ENCODE measurements at places on chromosomes 11 and 22.

- no peak for DNase-seq
Observed at GRCh38 chr11:62552485-62553079, 6.0 kb upstream of the AHNAK start.

DNA sequence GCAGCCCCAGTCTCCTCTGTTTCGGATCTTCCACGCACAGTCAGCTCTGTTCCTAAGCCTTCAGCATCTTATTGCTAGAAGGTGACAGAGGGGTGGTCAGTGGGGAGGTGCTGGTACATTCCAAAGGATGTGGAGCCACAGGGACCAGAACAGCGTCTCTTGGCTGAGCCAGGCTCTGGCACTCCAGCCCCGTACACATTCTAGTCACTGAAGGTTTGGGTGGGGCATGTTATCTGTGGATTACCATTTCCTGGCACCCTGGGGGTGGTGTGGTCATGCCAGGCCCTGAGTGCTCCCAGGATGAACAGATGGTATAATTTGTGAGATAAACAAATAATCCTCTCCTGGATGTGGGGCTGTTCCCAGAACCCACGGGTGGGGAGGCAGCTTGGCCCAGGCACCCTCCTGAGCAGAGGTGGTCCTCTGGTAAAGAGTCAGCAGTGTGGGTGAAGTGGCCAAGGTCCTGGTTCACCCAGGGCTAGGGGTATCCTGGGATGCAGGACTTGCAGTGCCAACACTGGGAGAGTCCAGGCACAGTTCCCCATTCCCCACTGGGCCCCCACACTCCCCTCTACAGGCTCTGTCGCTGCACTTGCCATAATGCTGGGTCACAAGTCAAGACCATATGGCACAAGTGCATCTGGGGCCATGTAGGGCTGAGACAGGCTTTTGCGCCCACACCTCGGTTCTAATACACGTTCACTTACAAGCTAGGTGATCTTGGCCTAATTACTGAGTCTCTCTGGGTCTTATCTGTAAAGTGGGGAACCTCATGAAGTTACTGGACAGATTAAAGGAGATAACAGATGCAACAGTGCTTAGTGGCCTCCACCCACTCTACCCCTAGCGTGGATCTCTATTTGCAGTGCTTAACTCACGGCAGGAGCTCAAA lies 33.0 kb downstream of the DKK3 start:
- DNase-seq, result no peak

- no peak for DNase-seq
Observed at GRCh38 chr11:36295926-36296325, at the start of gene PRR5L. Gene PRR5L, plus strand, starts transcription at chr11:36296288. Its CDS starts 104,834 bp downstream, at chr11:36401122.

DNA sequence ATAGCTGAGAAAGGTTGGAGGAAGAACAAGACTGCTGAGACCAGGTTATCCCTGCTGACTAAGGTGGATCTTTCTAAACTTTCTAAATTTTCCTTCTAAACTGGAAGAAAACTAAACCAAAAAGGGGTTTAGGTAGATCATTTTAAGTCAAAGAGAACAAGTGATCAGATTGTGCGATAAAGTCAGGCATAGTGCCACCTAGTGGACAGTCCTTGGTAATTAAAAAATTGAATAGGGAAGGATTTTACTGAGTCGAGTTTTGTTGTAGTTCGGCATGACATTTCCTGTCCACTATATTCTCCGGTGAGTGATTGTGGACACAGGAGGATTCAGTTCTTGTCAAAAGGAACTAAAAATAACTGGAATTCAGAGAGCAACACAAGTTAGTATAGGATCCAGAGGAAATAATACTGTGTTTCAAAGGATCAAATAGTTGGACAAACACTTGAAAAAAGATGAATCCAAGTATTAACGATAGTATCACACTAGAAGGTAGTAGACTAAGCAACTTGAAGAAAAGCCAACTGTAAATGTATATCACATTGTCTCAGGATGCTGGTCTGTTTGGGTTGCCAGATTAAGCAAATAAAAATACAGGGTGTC lies 1236.4 kb downstream of the FAM181B start:
- DNase-seq, result no peak

DNA sequence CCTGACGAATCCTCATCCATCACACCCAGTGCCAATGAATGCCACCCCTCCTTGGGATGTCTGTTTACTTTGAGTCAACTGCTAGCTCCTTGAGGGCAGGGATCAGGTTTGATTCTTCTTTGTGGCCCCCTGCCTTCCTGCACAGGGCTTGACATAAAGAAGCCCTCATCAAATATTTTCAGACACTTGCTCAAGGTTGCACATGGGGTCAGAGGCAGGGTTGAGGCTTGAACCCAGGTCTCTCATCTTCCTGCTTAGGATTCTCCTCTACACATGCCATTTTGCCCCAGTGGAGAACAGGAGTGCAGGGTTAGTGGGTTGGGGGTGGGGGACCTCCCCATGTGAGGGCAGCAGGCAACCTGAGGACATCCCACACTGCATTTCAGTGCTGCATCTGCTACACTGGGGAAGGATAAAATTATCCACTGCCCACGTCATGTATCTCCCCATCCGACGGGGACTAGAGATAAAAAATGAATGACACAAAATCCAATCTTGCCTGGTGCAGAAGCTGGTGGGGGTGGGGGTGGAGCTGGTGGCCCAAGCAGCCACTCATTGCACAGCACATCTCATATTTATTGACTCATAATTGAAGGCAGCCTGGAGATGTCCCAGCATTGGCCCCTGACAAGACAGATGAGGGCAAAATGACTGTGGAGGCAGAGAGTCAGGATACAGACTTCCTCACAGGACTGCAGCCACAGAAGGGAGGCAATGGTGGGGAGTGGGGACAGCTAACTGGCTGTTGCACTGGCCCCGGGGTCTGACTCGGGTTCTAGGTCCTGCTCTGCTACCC lies 41.3 kb downstream of the NEU3 start:
- no peak for DNase-seq

DNA sequence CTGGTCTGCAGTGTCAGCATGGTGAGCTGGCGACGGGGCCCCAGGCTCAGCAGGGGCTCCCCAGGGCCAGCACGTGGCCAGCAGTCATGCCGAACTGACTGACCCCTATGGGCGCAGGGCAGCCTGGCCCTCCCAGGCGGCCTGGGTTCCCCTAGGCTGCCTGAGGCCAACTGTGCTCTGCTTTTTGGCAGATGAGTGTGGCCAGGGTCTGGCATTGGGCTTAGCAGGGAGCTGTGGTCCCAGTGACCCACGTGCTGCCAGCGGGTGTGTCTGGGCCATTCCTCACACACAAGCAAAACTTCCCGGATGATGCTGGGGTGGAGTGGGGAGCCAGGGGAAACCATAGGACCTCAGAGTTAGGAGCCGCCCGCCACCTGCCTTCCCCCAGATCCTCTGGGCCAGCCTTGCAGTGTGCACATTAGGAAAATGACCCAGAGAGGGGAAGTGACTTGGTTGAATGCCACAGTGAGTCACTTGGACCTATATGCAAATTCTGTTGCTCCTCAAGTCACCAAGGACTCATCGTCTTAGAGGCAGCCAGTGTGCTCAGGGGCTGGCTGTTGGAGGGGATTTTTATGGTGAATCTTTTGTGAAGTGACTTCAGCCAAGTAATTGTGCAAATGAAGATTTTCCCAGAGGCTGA lies 6.5 kb downstream of the ADORA2A start:
- no peak for DNase-seq

DNA sequence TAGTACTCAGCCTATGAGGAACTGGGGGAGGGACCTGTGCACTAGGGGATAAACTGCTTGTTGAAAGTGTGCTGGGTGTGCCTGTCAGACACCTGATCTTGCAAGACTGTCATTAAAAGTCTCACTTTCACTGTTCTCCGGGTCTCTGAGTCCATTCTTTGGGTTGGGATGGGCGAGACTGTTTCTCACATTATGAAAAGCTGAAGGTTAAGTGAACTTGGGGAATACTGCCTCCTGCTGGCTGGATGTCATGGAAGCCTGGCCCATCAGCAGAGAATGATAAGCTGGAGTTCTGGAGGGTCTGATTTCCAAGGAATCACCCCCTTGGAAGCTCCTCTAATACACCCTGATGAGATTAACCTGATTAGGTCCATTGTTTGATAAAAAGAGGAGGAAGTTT lies 9.0 kb upstream of the VPREB1 start:
- no peak for DNase-seq

DNA sequence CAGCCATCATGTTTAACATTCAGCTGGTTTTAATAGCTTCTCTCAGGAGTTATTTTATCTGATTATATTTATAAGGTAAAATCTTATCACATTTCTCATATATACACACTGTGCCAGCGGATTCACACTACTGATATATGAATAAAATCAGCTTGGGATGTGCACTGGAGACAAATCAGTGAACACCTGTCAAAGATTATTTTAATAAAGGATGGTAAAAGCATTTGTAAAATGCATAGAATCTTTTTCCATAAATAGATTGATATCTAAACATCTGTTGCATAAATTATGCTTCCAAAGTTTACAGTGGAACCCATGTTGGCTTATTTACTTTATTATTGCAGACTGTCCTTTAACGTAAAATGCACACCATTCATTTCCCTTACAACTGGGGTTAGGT lies 1125.8 kb upstream of the CNTN5 start:
- no peak for DNase-seq

DNA sequence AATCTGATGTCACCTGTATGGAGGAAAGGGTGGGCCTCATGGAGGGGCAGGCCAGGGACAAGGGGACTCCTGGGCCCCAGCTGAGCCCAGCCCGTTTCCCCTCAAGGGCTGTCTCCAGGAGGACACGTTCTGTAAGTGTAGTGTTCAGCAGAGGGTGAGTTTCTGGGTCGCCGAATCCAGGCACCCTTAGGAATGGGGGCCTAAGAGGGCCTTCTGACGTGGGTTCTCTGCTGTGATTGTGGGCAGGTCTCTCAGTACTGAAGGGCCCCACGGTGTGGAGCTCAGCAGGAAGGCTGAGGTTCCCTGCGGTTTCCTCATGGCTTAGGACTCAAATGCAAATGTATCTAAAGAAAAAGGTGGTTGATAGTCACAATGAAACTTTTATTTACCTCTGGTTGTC lies 6.5 kb downstream of the PTDSS2 start:
- no peak for DNase-seq

GRCh38 chr22:44571566-44572413 lies 73.8 kb upstream of the RTL6 start:
- no peak for DNase-seq

DNA sequence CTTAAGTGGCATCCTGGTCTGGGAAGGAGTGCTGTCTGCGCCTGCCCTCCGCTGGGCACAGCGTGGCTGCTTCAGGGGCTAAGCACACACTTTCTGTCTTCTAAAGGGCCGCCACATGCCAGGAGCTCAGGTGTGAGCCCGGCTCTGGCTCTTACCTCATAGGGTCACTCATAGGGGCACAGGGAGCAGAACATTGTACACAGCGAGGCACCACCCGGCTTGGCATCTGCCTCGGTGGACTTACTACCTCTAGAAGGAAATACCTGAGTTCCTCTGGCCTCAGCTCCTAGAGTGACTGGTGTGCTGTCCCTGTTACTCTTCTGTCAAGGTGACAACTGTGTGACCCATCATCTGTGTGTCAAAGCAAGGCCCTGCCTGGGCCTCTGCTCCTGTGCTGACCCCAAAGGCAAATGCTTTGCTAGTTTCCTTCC lies 13.4 kb downstream of the NEAT1 start:
- DNase-seq, result no peak

GRCh38 chr22:31105282-31105929 lies 2.0 kb downstream of the SELENOM start:
- DNase-seq, result no peak

- peak; percentile 76 for DNase-seq
Observed at GRCh38 chr22:35840302-35840739, 122.6 kb downstream of the APOL5 start.

- no peak for DNase-seq
Observed at GRCh38 chr11:44941259-44942021, 9.2 kb downstream of the TP53I11 start.

DNA sequence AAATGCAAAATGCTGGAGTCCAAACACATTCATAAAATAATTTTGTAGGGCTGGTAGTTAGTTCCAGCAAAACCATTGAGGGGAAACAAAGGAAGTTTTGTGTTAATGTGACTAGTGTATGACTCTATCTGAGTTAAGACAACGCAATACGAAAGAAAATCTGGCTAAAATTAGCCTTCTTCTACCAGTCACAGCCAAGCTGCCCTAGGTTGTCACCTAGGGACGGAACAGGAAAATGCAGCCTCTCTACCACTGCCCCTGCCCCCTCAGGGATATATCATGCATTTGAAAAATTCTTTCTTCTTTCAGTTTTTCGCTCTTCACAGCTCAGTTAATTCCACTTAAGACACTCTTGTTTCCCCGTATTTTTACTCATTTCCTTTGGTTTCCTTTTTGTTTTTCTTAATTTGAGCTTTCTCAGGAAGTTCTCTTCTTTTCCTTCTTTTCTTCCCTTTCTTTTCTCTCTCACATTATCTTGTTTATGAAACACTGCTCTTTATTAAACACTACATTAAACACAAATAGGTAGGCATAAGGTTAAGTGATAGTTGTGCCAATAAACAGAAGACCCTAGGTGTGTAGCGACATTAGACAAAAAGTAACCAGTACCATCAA lies 30.6 kb downstream of the KIRREL3 start:
- no peak for DNase-seq

DNA sequence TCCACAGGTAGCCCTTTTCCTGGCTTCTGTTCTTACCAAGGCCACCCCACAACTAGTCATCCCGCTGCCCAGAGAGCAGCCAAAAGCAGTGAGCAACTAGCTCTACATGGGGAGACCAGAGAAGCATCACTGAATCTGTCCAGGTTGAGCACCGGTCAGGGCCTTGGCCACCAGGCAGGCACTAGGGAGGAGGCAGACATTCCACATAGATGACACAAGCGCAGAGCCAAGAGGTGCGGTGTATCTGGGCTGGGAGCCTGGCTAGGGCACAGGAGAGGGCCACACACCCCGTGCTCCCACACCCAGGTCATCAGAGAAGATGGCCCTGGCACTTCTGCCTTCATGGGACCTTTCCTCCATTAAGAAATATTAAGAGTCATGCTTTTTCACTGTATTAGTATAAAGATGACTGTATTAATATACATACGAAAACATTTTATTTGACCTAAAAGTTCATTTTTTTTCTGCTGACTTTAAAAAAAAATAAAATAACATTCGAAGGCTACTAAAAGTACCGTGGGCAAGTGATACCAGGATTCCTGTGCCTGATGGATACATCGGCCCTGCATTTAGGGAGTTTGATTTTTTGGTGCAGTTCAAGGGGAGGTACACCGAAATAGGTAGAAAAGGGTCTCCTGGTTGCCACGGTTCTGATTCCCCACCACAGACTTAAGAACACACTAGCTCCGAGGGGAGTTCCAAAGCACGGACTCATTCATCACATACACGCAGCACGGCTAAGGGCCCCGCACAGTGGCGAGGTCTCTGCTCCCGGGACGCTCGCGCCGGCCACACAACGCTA lies 1.2 kb downstream of the DGCR2 start:
- DNase-seq, result no peak

GRCh38 chr11:119167933-119168332 lies 592 bp upstream of the NLRX1 start:
- DNase-seq, result no peak
